Muscle of leg (tissue), 16 donors: ENCODE measurements at places on chromosomes 2 and 18. TPM values are rescaled to one million over a fixed set of nuclear protein-coding genes. Genes with fewer than 3 reads are reported as not detected.

DNA sequence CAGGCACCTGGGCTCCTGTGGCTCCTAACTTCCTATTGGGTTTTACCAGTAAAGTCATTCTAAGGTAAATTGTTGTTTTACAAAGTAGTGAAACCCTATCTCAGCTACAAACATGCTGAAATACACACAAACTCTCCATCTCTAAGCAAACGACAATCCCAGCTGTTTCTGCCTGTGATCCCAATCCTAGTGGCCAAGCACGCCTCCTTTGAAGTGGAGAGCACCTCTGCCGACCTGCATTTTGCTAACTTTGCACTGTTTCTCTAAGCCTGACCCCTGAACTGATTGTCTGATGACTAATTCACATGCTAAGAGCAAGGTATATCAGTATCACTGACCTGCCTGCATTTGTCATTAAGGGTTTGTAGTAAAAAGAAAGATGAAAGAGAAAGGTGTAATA lies 124.3 kb downstream of the PAX3 start:
- DNase-seq, result no peak
- no peaks in the 10 kb centered on the region for H3K27me3 ChIP-seq
- H3K27ac ChIP-seq, result no peak overlapping the region
- no peaks in the 10 kb centered on the region for H3K36me3 ChIP-seq
- no peaks in the 10 kb centered on the region for H3K4me1 ChIP-seq

- no peak overlapping the region for H3K27ac ChIP-seq
- peaks cover 5% of the 10 kb centered on the region for H3K4me1 ChIP-seq
- no peaks in the 10 kb centered on the region for H3K36me3 ChIP-seq
- no peak for DNase-seq
Measured at GRCh38 chr18:63213331-63213900, 106.2 kb downstream of the BCL2 start.

DNA sequence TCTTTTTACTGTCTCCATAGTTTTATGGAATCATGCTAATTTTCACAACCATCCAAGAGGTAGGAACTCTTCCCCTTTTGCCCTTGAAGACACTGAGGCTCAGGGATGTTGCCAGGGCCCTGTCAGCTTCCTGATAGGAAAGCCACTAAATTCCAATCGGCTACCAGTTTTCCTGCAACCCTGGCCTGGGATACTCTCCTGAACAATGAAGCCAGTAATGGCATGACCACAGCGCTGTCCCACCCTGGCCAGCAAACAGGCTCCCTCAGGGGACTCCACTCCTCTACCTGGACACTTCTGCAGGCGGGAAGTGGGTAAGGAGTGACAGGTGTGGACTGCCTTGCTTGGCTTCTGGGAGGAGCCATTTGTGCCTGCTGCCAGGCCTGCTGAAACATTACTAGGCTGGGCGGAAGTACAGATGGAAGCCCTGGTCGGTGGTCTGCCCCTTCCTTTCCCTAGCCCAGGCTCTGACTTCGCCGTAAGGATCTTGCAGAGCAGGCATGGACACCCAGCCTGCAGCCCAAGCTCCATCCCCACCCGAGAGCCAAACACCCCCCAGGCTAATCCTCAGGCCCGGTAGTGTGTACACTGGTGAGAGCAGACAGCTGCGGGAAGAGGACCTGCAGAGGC lies 78.8 kb upstream of the SMAD2 start:
- no peaks in the 10 kb centered on the region for H3K27me3 ChIP-seq
- peaks cover 10% of the 10 kb centered on the region for H3K4me1 ChIP-seq
- H3K27ac ChIP-seq, result no peak overlapping the region
- H3K4me3 ChIP-seq, result no peak overlapping the region
- no peak for DNase-seq
- H3K36me3 ChIP-seq, result no peaks in the 10 kb centered on the region

ZSWIM2 gene
- polyA plus RNA-seq, result not detected

SERPINB10 gene
- 0.44 TPM for polyA plus RNA-seq

GRCh38 chr2:217931846-217932560 lies 70.8 kb downstream of the TNS1 start:
- no peaks in the 10 kb centered on the region for H3K27me3 ChIP-seq
- H3K4me3 ChIP-seq, result no peak overlapping the region
- peaks cover 94% of the 10 kb centered on the region for H3K4me1 ChIP-seq
- no peak for DNase-seq

DNA sequence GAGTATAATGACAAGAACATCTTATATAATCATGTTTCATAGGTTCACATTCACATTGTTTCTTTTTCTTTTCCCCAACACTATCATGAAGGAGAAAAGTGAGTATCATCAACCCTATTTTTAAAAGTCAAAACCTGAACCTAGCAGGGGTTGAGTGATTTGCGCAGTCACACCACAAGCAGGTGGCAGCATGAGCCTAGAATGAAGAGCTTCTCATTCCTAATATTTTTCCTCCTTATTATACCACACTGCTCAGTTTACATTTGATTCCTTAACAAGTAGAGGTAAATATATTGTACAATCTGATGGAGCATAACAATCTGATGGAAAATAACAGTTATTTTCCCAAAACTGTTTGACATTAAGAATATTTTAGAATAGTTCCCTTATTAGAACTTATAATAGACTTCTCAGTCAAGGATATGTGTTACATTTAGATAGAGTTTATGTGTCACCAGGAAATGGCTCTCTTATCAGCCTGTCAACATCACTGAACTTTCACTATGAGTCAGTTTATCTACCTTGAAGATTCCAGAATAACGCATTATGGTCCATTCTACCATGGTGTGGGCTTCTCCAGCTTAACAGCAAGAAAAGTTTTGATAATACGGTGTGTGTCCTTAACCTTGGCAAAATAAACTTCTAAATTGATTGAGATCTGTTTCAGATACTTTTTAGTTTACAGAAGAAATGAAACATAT lies 119.5 kb downstream of the NEB start:
- H3K4me1 ChIP-seq, result no peaks in the 10 kb centered on the region
- H3K36me3 ChIP-seq, result peaks cover 36% of the 10 kb centered on the region
- no peak overlapping the region for H3K27ac ChIP-seq
- no peak for DNase-seq
- H3K27me3 ChIP-seq, result no peaks in the 10 kb centered on the region

- no peak for DNase-seq
- peaks cover 9% of the 10 kb centered on the region for H3K27me3 ChIP-seq
- H3K27ac ChIP-seq, result no peak overlapping the region
- H3K36me3 ChIP-seq, result no peaks in the 10 kb centered on the region
- H3K4me3 ChIP-seq, result no peak overlapping the region
- H3K4me1 ChIP-seq, result peaks cover 24% of the 10 kb centered on the region
Measured at GRCh38 chr18:49626842-49627467, 65.1 kb downstream of the LIPG start.

LHCGR gene
- polyA plus RNA-seq, result 0.08 TPM

CARF gene
- 8.7 TPM for polyA plus RNA-seq

GRCh38 chr2:236694146-236694888 lies 124.7 kb downstream of the ACKR3 start:
- H3K27me3 ChIP-seq, result peaks cover 18% of the 10 kb centered on the region
- H3K27ac ChIP-seq, result no peak overlapping the region
- H3K4me3 ChIP-seq, result no peak overlapping the region
- no peak for DNase-seq
- H3K4me1 ChIP-seq, result peaks cover 3% of the 10 kb centered on the region
- no peaks in the 10 kb centered on the region for H3K36me3 ChIP-seq
